ENCODE measurements at places on chromosomes 5 and 9.

- DNase-seq, result no peak
Measured at GRCh38 chr9:77779010-77779409, 130.9 kb upstream of the GNA14 start.

DNA sequence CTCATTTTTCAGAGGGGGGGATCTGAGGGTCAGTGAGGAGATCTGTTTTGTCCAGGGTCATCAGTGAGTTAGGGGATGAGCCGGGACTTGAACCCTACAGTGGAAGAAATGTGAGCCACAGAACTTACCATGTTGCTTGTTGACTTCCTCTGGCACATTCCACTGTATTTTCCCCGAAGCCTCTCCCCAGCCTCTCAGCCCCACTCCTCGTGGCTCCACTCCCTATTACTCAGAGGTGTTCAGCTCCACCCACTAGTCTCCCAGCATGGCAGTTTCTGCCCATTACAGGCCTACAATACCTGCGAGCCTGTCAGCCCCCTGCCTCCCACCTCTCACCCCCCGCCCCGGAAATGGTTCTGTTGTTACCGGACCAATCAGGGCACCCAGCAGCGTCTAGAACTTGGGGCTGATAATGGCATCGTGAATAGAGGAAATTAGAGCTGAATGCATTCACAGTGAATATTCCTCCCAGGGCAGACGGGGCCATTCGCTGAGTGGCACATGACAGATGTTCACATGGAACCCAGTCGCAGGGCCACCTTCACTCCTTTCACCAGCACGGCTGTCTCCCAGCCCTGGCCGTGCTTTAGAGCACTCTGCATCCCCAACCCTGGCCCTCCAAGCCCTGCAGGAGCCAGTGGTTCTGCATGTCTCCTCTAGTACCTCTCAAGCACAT, 81.6 kb downstream of the KCNIP1 start:
- DNase-seq, result no peak

DNA sequence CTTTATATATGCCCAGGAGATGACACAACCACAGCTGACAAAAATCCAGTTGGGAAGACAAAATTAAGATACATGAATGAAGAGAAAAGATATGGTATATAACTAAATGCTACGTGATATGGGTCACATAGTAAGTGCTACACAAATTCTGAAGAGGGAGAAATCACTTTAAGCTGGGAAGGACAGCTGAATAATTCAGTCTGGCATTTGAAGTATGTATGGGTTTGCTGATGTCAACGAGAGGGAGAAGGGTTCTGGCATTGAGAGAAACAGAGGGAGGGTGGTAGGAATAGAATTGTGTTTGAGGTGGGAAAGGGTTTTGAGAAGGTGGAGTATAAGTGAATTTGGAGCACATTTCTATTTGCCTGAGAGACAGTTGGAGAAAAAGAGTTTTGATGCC, 6.7 kb upstream of the SLIT3 start:
- DNase-seq, result no peak

GRCh38 chr9:91043811-91044175, 242.2 kb downstream of the SYK start:
- DNase-seq, result no peak

DNA sequence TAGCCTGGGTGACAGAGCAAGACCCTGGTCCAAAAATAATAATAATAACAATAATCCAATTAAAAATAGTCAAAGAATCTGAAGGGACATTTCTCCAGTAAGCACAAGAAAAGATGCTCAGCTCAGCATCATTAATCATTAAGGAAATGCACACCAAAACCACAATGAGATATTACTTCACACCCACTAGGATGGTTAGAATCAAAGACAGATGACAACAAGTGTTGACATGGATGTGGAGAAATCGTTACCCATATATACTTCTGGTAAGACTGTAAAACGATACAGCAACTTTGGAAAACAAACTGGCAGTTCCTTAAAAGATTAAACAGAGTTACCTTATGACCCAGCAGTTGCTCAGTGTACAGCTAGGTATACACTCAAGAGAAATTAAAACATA, 5.3 kb upstream of the FANCG start:
- no peak for DNase-seq
